ENCODE measurements at places on chromosomes 16 and 17.

DNA sequence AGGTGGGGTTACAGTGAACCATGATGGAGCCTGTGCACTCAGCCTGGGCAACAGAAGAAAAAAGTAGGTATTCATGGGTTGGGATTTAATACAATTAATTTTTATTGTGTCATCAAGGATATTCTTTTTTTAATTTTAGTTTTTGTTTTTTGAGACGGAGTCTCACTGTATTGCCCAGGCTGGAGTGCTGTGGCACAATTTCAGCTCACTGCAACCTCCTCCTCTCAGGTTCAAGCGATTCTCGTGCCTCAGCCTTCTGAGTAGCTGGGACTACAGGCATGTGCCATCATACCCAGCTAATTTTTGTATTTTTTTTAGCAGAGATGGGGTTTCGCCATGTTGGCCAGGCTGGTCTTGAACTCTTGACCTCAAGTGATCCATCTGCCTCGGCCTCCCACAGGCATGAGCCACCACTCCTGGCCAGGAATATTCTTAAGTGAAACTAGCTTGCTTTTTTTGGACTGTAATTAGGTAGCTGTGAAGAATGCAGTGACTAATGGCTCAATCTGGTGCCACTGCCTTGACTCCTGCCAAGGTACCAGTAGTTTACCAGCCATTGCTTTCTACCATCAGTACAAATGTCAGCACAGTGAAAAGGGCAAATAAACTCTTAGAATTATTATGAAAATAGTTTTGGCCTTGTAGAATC lies 4.8 kb downstream of the PPM1D start:
- no peak for DNase-seq

DNA sequence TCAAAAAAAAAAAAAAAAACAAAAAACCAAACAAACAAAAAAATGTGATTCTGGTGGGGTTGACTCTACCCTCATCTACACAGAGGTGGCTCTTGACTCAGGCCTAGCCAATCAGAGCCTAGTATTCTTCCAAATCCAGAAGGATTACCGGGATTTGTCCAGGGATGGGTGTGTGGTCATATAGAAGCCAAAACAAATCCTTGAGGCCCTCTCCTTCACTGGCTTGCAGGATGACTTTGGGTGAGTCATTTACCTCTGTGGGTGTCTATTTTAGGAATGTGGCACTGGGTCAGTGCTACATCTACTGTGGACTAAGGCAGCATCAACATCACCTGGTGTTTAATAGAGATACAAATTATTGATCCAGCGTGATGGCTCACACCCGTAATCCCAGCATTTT lies 93.2 kb upstream of the RBBP6 start:
- DNase-seq: no peak

GRCh38 chr17:8707332-8708024 lies 37.2 kb downstream of the CCDC42 start:
- no peak for DNase-seq

DNA sequence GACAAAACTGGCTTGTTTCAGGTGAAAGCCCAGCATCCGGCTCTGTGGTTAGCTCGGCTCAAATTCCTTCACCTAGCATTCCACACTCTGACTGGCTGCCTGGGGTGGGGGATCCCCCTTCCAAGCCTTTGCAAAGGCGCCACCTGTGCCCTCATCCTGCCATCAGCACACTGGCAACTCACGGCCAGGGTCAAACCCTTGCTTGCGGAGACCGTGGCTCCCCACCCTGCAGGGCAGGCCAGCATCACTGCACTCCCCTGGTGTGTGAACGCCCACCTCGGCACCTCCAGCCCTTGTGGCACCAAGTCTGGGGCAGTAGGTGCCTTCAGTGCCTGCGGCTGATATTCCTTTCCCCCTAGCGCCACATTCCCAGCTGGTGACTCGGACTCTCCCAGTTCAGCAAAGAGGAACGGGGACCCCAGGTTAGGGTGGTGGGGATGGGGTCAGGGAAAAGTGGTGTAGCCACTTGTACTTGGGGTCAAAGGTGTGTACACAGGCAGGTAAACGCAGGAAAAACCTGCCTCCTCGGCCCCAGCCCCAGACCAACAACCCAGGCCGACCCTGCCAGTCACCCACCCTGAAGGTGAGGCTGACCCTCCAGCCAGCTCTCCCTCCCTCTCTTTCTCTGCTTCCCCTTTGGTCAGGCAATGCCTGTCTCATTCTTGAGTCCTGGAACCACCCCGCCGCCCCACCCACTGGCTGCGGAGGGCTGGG lies 1.1 kb downstream of the FLII start:
- DNase-seq: no peak

- DNase-seq: no peak
Measured at GRCh38 chr17:70261170-70261569, 91.8 kb downstream of the KCNJ2 start.

GRCh38 chr17:58516644-58517377 lies 2.4 kb upstream of the MTMR4 start:
- no peak for DNase-seq

- peak; percentile 66 for DNase-seq
Measured at GRCh38 chr17:64507413-64507782, 621 bp downstream of the CEP95 start.

- DNase-seq: no peak
Measured at GRCh38 chr17:40112191-40112711, 9.5 kb upstream of the MSL1 start.

- DNase-seq: no peak
Measured at GRCh38 chr17:48054238-48055185, 6.4 kb downstream of the NFE2L1 start.

DNA sequence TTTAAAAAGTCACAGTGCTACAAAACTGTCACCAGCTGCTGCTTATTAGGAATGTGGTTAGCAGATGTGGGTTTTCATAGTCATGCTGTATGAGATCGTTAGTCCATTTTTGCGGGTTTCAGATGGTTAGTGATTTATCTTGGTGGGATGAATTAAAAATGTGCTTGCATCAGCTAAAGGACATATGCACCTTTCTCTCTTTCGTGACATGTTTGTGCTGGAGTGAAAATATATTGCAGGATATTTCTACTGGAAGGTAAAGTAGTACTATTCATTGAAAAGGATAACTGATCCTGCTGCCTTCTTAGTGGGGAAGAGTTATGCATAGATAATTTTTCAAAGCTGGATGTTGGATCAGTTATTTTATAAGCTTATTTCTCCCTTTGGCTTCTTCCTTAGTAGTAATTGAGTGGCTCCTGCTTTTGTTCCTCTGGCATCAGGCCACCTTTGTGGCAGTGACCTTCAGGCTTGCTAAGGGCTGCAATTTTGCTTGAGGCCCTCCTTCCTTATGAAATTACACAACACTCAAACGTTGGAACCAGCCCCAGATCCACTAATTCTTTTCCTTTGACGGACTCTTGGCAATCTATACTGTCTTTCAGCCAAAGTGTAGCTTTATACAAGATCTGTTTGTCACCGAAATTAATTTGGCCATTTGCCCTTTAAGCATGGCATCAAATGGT lies 7.5 kb upstream of the SNTB2 start:
- no peak for DNase-seq

DNA sequence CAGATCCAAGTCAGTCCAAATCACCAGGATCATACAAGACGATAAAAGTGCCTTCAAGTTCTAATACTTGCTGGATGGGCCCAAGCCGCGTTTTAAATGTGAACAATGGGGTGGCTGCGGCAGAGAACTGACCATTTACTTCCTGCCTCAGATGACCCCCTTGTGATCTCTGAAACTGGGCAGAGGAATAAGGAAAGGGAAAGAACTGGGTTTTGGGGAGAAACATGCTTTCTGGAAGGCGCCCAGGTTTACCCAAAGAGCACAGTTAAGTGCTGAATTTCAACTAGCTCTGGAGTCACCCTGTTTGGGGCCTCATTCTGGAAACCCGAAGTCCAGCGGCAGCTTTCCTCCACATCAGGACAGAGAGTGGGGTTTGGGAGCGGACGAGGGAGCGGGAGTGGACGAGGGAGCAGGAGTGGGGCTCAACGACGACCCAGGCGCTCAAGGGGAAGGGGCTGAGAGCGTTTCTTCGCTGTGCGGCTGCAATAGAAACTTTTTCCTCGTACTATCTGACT lies 1.6 kb downstream of the FAM20A start:
- DNase-seq: no peak

DNA sequence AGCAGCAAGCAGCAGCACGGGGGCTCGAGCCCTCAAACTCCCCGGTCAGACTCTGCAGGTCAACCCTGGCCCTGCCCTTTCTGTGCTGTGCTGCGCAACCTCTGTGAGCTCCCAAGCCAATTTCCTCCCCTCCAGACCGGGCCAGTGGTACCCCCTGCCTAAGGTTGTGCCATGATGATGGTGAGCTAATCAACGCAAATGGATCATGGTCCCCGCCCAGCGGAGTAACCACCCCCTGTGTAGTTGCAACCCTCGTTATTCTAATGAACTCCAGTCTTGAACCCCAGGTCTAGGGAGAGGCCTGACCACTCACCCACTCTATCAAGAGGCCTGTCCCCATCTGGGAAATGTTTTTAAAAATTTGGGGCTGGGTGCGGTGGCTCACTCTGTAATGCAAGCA lies 201.8 kb upstream of the FOXF1 start:
- DNase-seq: no peak

DNA sequence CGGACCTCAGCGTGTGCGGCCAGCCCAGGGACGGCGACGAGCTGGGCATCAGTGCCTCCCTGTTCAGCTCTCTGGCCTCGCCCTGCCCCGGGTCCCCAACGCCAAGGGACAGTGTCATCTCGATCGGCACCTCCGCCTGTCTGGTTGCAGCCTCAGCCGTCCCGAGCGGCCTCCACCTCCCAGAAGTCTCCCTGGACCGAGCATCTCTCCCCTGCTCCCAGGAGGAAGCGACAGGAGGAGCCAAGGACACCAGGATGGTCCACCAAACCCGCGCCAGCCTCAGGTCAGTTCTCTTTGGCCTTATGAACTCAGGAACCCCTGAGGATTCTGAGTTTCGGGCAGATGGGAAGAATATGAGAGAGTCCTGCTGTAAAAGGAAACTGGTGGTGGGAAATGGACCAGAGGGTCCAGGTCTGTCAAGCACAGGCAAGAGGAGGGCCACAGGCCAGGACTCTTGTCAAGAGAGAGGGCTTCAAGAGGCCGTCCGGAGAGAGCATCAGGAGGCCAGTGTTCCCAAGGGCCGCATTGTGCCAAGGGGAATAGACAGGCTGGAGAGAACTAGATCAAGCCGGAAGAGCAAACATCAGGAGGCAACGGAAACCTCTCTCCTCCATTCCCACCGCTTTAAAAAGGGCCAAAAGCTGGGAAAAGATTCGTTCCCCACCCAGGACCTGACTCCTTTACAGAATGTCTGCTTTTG lies 825 bp downstream of the HASPIN start:
- DNase-seq: peak; percentile 30

GRCh38 chr17:58335779-58336455 lies 7.3 kb upstream of the TSPOAP1 start:
- DNase-seq: no peak

- no peak for DNase-seq
Measured at GRCh38 chr17:9833922-9834321, 8.2 kb downstream of the GLP2R start.

- DNase-seq: no peak
Measured at GRCh38 chr16:79595231-79595641, 5.3 kb downstream of the MAF start.

DNA sequence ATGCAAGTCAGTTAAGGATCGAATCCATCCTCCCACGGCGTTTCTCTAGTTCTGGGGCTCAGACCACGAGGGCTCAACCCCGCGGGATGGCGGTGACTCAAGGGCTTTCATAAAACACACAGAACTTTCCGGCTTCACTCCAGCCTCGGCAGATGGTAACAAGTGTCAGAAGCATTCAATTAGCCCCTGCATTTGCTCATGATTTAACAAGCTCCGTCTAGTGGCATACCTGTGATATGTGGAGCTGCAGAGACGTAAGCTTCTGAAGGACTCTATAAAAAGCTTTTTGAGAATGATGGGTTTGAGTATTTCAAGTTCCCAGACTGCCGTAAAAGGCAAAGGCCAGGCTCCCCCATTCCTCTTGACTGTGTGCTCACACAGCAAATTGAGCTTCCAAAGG lies 91.3 kb upstream of the SEC14L1 start:
- no peak for DNase-seq

- no peak for DNase-seq
Measured at GRCh38 chr17:47703191-47703591, 9.2 kb downstream of the TBKBP1 start.

GRCh38 chr16:68452176-68452575 lies 3.9 kb upstream of the SMPD3 start:
- no peak for DNase-seq

- no peak for DNase-seq
Measured at GRCh38 chr17:82351254-82351712, 7.8 kb upstream of the TEX19 start.

- no peak for DNase-seq
Measured at GRCh38 chr17:17506181-17506741, 10.1 kb upstream of the RASD1 start.

- no peak for DNase-seq
Measured at GRCh38 chr16:21235199-21235585, 1.7 kb downstream of the ANKS4B start.

GRCh38 chr16:56513972-56514371 lies 5.9 kb downstream of the BBS2 start:
- peak; percentile 26 for DNase-seq

GRCh38 chr16:11361701-11362451 lies 16.6 kb downstream of the RMI2 start:
- DNase-seq: no peak

DNA sequence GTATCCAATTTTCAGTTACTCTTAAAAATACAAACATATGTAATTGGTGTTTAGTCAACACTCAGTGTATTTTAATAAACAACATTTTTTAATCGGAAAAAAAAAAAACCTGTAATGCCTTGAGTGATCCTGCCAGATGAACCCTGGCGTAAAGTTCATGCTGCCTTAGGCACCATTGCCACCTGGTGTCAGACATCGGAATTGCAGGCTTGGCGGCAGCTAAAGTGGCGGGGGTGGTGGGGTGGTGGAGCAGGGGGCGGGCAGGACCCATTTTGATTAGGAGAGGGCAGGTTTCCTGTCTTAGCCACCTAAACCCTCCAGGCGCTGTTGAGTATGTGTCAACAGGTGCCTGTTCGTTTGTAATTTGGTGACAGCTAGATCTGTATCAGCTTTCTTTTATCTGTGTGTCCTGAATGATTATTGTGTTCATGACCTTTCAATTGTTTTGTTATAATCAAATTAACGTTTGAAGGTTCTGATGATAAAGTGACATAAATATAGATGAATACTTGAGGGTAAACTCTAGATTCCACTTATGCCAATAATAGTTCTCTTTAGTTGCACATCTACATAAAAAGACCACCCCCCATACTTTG lies 588.7 kb downstream of the CDH13 start:
- DNase-seq: no peak

GRCh38 chr17:51706093-51706492 lies 445.7 kb downstream of the UTP18 start:
- DNase-seq: no peak

DNA sequence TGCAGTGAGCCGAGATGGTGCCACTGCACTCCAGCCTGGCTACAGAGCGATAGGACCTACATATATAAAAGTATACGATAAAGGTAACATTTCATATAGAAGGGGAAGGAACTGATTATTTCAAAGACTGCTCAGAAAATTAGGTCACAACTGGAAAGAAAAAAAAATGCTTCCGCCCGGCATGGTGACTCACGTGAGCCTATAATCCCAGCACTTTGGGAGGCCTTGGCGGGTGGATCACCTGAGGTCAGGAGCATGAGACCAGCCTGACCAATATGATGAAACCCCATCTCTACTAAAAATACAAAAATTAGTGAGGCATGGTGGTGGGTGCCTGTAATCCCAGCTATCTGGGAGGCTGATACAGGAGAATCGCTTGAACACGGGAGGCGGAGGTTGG lies 7.8 kb downstream of the TEX14 start:
- no peak for DNase-seq

GRCh38 chr17:81870981-81871386 lies at the start of gene ARHGDIA:
ARHGDIA (minus strand) TSS chr17:81871337; CDS start chr17:81869930, 1,407 bp downstream.
- DNase-seq: no peak

Measured in NCI-H146 (cell line).